ENCODE measurements at places on chromosomes 5 and 9. TPM values are rescaled to one million over a fixed set of nuclear protein-coding genes. Genes with fewer than 3 reads are reported as not detected.
A peak's percentile ranks its signal among the peaks of the same experiment; 100 is the strongest.

GRCh38 chr5:110288766-110289511 is 437.5 kb downstream of the TMEM232 start:
- peaks cover 6% of the 10 kb centered on the region for H3K36me3 ChIP-seq
- H3K4me3 ChIP-seq: no peak overlapping the region
- DNase-seq: no peak
- no peaks in the 10 kb centered on the region for H3K4me1 ChIP-seq
- no peak overlapping the region for H3K27ac ChIP-seq
- no peaks in the 10 kb centered on the region for H3K27me3 ChIP-seq

GRCh38 chr5:157469687-157470086 is 9.7 kb downstream of the NIPAL4 start:
- peaks cover 9% of the 10 kb centered on the region for H3K27me3 ChIP-seq
- DNase-seq: no peak
- H3K27ac ChIP-seq: peak overlapping the region; percentile 33
- no peak overlapping the region for H3K4me3 ChIP-seq
- peaks cover 20% of the 10 kb centered on the region for H3K4me1 ChIP-seq

- H3K4me1 ChIP-seq: no peaks in the 10 kb centered on the region
- no peak for DNase-seq
- H3K27ac ChIP-seq: no peak overlapping the region
- H3K27me3 ChIP-seq: no peaks in the 10 kb centered on the region
- no peak overlapping the region for H3K4me3 ChIP-seq
These were observed 95.7 kb downstream of the HOMER1 start for GRCh38 chr5:79418276-79418675.

Gene CDH9
- total RNA-seq: not detected

GRCh38 chr5:66248874-66249273 is 104.8 kb downstream of the SREK1 start:
- H3K4me3 ChIP-seq: no peak overlapping the region
- H3K27ac ChIP-seq: no peak overlapping the region
- H3K36me3 ChIP-seq: no peaks in the 10 kb centered on the region
- no peaks in the 10 kb centered on the region for H3K4me1 ChIP-seq
- DNase-seq: no peak

- DNase-seq: no peak
- no peaks in the 10 kb centered on the region for H3K27me3 ChIP-seq
- H3K4me1 ChIP-seq: peaks cover 60% of the 10 kb centered on the region
- H3K36me3 ChIP-seq: peaks cover 5% of the 10 kb centered on the region
- peak overlapping the region; percentile 6 for H3K27ac ChIP-seq
- H3K4me3 ChIP-seq: no peak overlapping the region
These were observed 42.8 kb downstream of the STK10 start for GRCh38 chr5:172144931-172145869.

DNA sequence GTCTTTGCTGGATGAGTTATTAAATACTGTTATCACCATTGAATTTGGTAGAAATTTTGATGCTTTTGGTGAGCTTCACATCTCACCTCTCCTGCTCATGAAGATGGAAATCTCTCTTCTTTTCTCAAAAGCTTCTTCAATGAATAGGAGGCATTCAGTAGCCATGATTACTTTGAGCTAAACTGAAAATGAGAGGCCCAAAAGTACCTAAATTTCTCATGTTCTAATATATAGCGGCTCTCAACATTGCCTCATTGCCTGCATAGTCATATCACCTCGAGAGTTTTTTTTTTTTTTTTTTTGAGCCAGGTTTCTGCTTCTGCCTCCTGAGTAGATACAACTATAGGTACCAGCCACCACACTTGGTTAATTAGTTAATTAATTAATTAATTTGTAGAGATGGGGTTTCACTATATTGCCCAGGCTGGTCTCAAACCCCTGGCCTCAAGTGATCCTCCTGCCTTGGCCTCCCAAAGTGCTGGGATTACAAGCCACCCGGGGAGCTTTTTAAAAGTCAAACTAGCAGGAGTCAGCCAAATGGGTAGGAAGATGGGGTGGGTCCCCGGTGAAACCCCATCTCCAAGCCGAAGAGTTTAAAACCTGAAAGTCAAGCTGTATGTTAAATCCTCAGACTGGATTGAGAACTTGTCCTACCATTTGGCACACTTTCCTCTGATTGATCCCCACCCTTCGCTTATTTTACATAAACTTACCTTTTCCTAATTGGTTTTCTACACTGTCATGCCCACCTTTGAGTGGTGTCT is 169.0 kb downstream of the DOCK2 start:
- no peaks in the 10 kb centered on the region for H3K27me3 ChIP-seq
- peaks cover 54% of the 10 kb centered on the region for H3K4me1 ChIP-seq
- H3K4me3 ChIP-seq: peak overlapping the region; percentile 76
- peak overlapping the region; percentile 99 for H3K27ac ChIP-seq
- DNase-seq: no peak

GRCh38 chr5:176959051-176959450 is 47.5 kb downstream of the UIMC1 start:
- no peak overlapping the region for H3K4me3 ChIP-seq
- peak overlapping the region; percentile 68 for H3K27ac ChIP-seq
- H3K27me3 ChIP-seq: no peaks in the 10 kb centered on the region
- peaks cover 1% of the 10 kb centered on the region for H3K36me3 ChIP-seq

GRCh38 chr5:113757508-113757907 is 244.0 kb downstream of the YTHDC2 start:
- no peaks in the 10 kb centered on the region for H3K4me1 ChIP-seq
- no peak overlapping the region for H3K4me3 ChIP-seq
- H3K27me3 ChIP-seq: no peaks in the 10 kb centered on the region
- no peak for DNase-seq

Gene TMEM252
- not detected for total RNA-seq

DNA sequence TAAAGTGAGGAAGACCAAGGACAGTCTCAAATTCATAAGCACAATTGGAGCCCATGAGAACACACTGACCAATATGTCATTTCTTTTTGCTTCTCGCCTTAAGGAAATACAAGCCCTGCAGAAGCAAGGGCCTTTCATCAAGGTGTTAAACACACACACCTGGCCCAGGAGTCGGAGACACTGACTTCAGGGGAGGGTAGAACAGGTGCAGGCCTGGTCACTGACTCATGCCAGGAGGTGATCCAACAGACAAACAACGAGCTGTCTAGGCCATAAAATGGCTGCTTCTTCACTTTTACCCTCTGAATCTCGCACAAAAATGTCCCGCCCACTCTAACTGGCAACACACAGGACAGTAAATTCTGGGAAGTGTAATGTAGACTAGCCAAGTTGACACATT is 62.7 kb downstream of the RGMB start:
- no peak overlapping the region for H3K27ac ChIP-seq
- DNase-seq: no peak
- no peaks in the 10 kb centered on the region for H3K4me1 ChIP-seq
- no peaks in the 10 kb centered on the region for H3K36me3 ChIP-seq
- H3K27me3 ChIP-seq: no peaks in the 10 kb centered on the region

DNA sequence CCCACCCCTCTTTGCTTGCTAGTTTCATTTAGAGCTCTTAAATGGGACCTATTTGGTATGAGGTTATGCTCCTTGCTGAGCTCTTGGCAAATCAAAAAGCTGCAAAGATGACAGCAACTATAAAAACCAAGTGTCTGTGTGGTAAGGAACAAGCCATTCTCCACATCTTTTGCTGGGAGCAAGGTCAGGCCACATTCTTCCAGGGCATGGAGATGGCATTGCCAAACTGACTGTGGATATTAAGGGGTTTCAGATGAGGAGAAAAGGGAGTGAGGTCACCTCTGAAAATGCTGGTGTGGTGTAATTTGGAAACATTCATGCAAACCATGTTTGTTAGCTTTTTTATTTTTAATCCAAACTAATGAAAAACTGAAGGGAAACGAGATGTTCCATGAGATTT is 218.8 kb upstream of the IL12B start:
- no peaks in the 10 kb centered on the region for H3K4me1 ChIP-seq
- peaks cover 33% of the 10 kb centered on the region for H3K27me3 ChIP-seq
- no peak overlapping the region for H3K27ac ChIP-seq

- H3K4me3 ChIP-seq: no peak overlapping the region
- H3K27me3 ChIP-seq: peaks cover 6% of the 10 kb centered on the region
- no peak overlapping the region for H3K27ac ChIP-seq
- H3K4me1 ChIP-seq: peaks cover 41% of the 10 kb centered on the region
- DNase-seq: no peak
These were observed 80.1 kb downstream of the NLN start for GRCh38 chr5:65802080-65802479.

Gene FOXD4L6
- 0.21 TPM for total RNA-seq
